ENCODE measurements at places on chromosomes 4 and X.

- no peak for DNase-seq
These were observed 27.6 kb downstream of the OPRPN start for GRCh38 chr4:70425306-70425705.

DNA sequence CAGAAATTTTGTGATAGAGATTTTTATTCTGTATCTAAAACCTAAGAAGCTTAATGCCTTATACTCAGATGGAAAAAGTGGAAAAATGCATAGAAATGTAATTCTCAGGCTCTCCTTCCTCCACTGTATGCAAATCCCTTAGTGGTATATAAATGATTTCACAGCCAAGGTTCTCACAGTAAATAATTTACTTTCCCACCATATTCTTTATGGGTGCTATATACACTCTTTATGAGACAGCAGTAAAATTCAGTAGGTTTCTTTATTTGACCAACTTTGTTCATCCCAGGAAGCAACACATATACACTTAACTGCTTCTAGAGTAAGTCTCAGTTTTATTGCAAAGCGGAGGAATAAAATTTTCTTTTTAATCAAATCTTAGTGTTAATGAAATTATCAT, 1399.7 kb downstream of the PCDH7 start:
- no peak for DNase-seq

DNA sequence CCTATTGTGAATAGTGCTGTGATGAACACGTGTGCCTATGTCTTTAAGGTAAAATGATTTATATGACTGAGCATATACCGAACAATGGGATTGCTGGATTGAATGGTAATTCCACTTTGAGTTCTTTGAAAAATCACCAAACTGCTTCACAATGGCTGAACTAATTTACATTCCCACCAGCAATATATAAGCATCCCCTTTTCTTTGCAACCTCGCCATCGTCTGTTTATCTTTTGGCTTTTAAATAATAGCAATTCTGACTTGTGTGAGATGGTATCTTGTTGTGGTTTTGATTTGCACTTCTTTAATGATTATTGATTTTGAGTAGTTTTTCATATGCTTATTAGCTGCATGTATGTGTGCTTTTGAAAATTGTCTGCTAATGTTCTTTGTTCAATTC, 31.8 kb upstream of the UGT2A1 start:
- no peak for DNase-seq

DNA sequence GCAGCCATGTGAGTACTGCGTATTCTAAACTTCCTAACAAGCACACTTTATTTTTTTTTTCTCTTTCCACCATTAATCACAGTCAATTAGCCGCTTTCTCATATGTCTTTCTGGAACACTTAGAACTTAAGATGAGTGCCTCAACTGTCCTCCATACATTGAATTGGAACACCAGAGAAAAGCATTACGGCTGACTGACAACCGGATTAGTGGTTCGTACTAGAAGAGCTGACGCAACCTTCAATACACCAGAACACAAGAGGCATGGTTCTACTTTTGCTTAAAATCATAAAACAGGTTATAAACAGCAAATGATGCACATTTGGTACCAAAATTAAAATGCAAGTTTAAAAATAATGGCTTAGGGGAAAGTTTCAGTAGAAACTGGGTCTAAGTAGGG, 3.3 kb downstream of the TMEM47 start:
- no peak for DNase-seq

DNA sequence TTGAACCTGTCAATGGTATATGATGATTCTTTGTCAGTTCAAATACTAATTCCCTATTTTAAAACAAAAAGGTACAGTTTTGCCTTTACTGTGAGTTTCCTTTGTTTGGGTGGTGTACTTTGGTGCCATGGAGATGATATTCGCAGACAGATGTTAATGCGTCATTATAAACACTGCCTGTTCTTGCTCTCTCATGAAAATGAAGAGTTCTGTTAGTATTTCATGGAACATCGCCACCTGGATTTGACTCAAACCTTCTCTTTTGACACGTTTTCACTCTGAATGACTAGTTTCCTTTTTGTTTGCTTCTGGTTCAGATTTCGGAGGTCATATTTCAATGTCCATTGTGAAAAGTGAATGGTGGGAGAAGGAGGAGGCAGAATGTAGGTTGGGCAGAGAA, 6.9 kb upstream of the CTSO start:
- DNase-seq, result no peak

GRCh38 chr4:94351319-94351718, 8.7 kb upstream of the HPGDS start:
- no peak for DNase-seq

GRCh38 chr4:83889802-83890201, 353.9 kb downstream of the GPAT3 start:
- no peak for DNase-seq

DNA sequence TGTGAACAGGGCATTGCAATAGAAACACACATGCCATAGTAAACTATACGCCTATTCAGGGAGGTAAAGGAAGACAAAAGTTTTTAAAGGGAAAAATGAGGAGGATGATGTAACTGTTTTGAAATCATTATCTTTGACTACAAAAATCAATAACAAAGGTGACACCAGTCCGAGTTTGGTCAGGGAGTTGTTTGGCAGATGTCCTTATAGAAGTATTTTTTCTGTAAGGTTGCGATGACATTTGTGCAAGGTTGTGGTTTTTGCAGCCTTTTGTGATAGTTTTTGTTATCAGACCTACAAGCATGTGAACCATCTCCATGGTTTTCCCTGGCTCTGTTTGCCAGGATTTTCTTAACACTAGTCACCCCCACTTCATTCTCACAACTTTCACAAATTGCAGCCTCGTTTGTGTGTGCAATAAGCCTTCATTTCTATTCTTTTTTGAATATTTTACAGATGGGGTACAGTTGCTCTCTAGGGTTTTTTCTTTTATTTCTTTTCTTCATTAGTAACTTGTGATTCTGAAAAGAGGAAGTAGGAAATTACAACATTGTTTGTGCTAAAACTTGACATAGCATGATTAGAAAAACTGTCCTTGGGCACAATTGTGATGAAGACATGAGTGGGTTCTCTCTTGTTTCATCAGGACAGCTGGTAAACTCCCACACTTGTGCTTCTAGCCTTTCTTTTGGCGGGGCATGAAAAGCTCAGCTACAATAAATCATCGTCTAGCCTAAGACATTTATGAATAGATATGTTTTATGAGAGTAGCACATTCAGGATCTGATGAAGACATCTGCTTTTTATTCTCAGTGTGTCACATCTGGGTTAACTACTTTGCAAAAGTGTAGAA, 60.2 kb upstream of the PNPLA4 start:
- no peak for DNase-seq

DNA sequence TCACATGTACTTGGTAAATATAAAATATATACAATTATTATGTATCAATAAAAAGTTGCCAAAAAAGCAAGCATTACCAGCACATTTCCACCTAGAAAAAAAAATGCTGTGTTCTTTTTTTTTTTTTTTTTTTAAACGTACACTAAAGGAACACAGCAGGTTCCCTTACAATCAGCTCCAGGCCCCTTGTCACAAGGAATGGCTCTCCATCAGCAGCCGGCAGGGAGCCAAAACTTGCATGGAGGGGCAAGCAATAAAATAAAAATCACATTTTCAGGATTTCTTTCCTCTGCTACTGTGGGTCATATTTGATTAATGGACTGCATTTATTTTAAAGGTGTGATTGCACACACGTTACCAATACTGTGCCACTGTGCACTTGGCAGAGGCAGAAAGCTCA, 460.3 kb downstream of the GPAT3 start:
- DNase-seq, result no peak

- DNase-seq, result peak; percentile 30
These were observed 498 bp downstream of the RBMX start for GRCh38 chrX:136880003-136880451.

- DNase-seq, result peak; percentile 77
These were observed 27.2 kb downstream of the TACC3 start for GRCh38 chr4:1748465-1748995.

DNA sequence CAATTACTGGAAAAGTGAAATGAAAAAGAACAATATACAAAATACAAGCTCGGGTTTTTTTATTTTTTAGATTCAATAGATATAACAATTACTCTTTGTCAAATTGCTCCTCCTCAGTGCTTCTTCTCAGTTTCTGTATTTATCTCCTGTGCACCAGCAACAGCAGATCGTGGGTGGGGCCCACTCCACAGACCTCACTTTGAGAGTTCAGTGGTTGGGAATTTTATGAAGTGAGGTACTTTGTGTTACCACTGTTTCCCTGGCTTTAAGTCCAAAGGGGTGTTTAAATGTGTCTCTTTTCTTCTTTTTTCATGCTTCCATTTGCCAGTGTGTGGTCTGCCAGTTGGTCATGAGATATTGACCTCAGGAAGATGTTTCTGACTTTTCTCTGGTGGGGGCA, 54.4 kb downstream of the KIT start:
- no peak for DNase-seq

- DNase-seq, result peak; percentile 31
These were observed 109.5 kb upstream of the NKX1-1 start for GRCh38 chr4:1515763-1516162.

- no peak for DNase-seq
These were observed 181.8 kb upstream of the STS start for GRCh38 chrX:6965729-6966128.

DNA sequence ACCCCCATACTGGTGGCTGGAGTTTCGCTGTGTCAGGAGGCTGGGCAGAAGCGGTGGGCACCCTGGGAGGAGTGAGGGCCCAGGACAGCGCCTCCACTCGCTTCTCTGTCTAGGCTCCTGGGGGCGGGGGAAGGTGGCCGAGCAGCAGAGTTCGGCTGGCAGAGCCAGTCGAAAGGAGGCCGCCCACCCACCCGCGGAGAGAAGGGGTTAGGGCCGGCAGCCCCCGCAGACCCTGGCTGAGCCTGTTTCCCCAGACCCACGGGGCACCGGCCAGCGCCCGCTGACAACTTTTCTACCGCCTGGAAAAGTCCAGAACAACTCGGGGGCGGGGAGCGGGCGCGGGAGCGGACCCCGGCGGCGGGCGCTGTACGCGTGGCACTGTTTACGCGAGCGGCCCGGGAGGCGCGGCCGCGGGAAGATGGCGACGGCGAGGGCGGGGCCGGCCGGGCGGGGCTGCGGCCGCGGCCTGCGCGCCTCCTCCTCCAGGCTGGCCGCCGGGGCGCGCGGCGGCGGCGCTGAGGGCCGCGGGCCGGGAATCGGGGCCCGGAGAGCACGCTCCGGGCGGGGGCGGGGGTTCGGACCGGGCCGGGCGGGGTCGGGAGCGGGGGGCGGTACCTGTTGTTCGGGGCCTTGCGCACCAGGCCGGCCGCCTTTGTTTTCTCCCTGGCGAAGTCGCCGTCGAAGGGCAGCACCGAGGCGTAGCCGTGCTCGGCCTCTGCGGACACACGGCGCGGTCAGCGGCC, 628 bp downstream of the MXD4 start:
- DNase-seq, result peak; percentile 15

- no peak for DNase-seq
These were observed 6.9 kb downstream of the L1CAM start for GRCh38 chrX:153878969-153879653.

DNA sequence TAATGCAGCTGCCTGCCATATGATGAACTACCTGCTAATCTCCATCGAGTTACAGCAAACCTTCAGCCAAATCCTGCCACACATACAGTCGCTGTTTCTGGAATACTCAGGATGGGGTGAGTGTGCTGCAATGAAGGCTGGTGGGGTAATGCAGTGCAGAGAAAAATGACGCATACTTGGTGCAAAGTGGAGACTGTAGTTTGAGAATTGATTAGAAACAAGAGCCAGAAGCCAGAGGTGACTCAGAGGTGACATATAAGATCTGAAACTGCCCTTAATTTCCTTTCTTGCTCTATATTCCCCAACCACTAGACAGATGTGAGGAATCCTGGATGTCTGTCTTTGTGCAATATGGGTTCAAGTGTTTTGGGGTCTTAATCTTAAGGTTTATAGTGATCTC, 22.0 kb downstream of the C4orf54 start:
- no peak for DNase-seq

DNA sequence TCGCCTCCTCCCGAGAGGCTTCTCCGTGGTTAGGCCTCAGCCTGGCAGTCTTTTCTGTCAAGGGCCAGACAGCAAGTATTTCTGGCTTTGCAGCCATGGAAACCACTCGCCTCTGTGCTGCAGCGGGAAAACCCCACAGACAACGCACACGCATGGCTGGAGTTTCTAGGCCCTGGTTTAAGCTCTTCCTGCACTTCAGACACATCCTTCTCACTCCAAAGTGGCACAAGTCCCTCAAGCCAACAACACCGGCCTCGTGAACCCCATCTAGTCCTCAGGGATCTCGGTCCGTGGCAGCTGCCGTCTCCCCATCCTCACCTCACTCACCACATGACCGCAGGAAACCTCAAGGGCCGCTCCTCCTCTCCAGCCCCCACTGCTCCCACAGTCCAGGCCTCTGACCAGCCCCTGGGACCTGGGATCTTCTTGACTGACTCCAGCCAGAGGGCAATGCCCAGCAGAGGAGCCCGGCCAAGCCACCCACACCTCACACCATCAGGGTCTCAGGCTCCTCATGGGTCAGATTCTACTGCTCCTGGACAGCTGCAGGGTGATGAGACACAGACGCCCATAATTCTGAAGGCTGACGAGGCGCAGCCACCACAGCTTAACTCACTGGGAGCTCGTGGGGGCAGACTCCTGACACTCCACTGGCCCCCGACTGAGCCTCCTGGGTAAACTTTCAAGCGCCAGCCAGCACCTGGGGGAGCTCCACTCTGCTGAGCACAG, 21.7 kb downstream of the LETM1 start:
- DNase-seq, result no peak

GRCh38 chr4:118398226-118399090, 45.7 kb upstream of the PRSS12 start:
- peak; percentile 15 for DNase-seq

DNA sequence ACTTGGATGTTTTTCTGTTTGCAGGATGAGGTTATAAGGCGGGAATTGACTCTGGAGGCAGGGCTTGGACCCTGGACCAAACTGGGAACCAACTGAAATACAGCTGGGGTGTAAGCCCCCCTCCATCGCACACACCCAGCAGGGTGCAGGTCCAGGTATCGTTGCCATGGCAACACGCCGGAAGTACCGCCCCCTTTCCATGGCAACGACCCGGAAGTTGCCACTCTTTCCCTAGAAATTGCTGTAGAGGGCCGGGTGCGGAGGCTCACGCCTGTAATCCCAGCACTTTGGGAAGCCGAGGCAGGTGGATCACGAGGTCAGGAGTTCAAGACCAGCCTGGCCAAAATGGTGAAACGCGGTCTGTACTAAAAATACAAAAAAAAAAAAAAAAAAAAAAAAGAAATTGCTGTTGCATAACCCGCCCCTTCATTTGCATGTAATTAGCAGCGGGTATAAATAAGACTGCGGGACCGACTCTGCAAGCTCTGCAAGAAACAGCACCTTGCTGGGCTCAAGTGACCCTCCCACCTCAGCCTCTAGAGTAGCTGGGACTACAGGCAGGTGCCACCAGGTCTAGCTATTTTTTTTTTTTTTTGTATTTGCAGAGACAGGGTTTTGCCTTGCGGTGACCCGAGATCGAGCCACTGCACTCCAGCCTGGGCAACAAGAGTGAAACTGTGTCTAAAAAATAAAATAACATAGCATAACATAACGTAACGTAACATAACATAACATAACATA, 139.6 kb downstream of the CRLF2 start:
- DNase-seq, result no peak

Measured in posterior cingulate gyrus (tissue), 11 donors.